ENCODE measurements at places on chromosomes 11 and 22. TPM values are rescaled to one million over a fixed set of nuclear protein-coding genes. Genes with fewer than 3 reads are reported as not detected.

- no peak for DNase-seq
Observed at GRCh38 chr22:19832476-19833108, 22.1 kb downstream of the GNB1L start.

DNA sequence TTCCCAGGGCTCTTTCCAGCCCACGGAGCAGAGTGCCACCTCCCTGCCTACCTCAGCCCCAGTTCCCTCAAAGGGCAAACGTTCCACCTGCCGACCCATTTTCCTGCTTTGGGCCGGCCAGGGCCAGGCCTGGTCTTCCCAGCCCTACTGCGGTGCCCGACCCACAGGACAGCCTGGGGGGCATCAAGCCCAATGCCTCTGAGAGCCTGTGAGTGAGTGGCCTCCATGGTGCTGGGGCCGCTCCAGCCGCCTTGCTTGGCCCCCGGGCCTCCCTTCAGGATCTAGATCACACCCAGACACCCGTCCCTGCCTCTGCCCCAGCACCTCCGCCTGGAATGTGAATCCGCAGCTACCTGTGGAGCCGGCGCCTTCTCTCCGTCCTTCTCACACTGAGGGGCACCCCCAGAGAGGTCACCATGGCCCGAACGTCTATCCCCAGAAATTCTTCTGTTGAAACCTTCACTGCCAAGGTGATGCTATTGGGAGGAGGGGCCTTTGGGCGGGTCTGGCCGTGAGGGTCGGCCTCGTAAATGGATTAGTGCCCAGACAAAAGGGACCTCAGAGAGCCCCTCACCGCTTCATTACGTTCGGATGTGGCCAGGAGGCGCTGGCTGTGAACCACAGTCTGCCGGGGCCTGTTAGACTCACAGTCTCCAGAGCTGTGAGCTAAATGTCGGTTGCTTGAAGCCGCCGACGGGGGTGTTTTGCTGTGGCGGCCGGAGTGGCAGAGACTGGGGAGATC lies 36.2 kb upstream of the BRSK2 start:
- no peak for DNase-seq

The LRRC56 gene
- 0.38 TPM for total RNA-seq

DNA sequence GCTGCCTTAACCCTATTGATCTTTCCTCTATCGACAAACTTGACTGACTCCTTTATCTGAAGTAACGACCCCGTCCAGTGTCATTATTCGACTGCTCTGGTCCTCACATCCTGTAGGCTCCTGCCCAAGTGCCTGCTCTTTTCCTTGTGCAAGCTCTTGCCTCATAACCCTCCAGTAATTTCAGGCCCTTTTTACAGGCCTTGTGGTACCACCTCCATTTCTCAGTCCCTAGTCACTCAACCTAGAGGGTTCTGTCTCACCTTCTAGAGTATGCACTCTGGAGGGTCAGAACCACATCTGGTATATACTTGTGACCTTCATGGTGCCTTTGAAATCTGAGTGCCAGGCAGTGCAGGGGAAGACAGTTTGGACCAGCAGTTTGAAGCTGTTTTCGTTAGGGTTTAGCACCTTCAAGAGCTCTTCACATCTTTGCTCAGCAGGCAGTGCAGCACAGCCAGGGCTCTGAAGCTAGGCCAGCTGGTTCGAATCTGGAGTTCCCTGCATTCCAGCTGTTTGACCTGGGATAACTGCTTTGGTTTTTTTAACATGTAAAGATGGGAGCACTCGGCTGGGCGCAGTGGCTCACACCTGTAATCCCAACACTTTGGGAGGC lies 11.2 kb downstream of the SNRPD3 start:
- no peak for DNase-seq

- no peak for DNase-seq
Observed at GRCh38 chr22:44205516-44206329, 25.0 kb downstream of the PARVG start.

Data from bronchial epithelial cell (primary cell).